A549 treated with dexamethasone at 1 μM for 4 hours (cell line): ENCODE measurements at places on chromosomes 16 and 17. TPM values are rescaled to one million over a fixed set of nuclear protein-coding genes. Genes with fewer than 3 reads are reported as not detected.

Gene CA10
- total RNA-seq, result not detected in 5 replicates

Gene TNFRSF17
- total RNA-seq, result not detected in 5 replicates

Gene MGAT5B
- total RNA-seq, result 13.7 to 21.3 TPM (median 20.9 TPM) in 5 replicates

Gene CCL4
- 0.29 TPM in 1 of 5 replicates, not detected in the others for total RNA-seq

Gene SLC22A31
- total RNA-seq, result 0.98 to 1.4 TPM (median 1.2 TPM) in 5 replicates
